ENCODE measurements at places on chromosomes 4 and X.

DNA sequence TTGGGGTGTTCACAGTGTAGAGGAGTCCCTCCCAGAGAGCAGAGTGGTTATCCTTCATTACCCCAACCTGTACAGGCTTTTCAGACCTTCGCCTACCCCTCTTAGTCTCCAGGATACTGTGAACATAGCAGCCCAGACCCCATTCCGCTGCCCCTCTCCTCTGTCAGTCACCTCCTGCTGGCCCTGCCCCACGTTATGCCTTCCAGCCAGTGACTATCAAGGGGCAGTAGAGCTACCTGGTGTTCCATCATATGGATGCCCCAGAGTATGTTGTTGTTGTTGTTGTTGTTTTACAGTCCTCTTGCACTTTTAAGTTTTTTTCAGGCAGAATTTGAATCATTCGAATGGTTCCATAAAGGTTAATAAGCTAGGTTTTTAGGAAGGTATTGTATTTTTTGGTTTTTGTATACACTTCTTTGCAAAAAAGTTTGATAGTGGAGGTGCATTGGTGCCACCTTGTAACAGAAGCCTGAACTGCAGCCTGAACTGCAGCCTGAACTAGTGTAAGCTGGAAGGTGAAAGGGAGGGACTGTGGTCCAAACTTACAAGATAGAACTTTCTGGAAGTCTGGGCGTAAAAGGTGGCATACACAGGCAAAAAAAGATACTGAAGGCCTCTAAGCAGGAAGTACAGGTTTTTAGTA lies 101.4 kb upstream of the RAB40AL start:
- peak; percentile 18 for DNase-seq

- DNase-seq: peak; percentile 5
Measured at GRCh38 chrX:31715675-31716074, 643.8 kb upstream of the FTHL17 start.

DNA sequence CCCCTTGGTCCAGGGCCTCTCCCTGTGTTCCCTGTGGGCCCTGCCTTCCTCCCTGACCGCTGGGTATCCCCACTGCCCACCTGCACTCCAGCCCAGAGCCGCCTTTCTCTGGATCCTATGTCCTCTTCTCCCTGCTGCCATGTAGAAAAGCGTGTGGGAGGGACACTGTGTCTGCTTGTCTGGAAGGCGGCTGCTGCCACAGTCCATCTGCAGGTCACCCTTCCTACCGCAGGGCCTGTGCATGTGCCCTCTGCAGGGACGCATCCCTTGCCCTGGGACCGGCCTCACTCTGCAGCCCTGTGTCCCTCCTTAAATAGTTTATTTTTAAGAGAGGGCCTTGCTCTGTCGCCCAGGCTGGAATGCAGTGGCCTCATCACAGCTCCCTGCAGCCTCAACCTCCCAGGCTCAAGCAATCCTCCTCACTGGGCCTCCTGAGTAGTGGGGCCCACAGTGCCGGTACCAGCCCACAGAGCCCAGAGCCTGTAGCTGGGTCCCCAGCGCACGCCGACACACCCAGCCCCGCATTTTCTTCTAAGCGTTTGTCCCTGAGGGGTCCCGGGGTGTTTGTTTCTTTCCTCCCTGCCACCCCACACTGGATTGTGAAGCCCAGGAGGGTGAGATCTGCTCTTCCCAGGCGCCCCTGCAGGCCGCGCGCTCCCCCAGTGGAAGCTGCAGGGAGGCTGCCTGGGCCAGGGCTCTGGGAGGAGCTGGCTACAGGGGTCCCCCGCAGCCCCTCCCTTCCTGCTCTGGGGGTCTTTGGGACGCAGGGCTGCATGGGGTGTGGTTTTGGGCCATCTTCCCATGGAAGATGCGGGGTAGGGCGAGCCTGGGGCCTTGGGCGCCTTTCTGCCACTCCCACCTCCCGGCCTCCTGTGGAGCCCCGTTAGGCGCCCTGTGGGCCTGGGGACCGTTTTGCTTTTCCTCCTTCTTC lies 12.8 kb upstream of the NAT8L start:
- no peak for DNase-seq

GRCh38 chr4:6929339-6929811 lies 19.7 kb downstream of the TBC1D14 start:
- no peak for DNase-seq

- peak; percentile 63 for DNase-seq
Measured at GRCh38 chr4:150297861-150298474, 219.7 kb downstream of the DCLK2 start.

DNA sequence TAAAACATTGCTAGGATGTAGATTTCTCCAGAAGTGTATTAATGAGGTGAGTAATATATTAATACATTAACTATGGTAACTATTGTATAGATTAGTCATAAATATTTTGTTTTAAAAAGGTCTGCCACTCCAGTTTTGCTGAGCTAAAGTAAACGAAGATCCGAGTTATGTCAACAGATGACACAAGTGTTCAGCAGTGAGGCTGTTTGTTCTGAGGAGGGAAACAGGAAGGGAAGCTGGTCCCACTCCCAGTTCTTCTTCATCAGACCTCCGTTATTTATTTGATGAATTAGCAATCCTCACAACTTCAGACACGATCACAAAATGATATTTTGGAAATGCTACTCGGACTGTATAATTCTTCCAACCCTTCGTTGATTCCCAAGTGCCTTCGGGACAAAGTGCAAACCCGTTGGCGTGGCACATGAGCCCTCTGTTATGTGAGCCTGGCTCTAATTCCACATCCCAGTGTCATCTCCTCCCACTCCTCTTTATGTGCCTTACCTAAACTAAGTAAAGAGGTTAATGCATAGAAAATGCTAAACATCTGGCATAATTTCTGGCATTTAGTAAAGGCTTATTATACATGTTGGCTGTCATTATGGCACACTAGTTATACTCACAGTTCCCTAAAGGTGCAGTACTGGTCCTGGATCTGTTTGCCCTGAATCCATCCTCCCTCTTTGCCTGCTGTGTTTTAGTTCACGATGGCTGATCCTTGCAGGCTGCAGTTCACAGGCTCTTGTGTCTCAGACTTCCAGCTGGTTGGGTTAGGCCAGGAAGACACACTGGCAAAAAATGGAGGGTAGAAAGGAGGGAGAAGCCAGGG lies 190.6 kb upstream of the LNX1 start:
- peak; percentile 85 for DNase-seq

GRCh38 chr4:6121276-6121850 lies 79.0 kb downstream of the JAKMIP1 start:
- DNase-seq: no peak

GRCh38 chr4:1938027-1938426 lies 66.8 kb downstream of the NSD2 start:
- peak; percentile 10 for DNase-seq

DNA sequence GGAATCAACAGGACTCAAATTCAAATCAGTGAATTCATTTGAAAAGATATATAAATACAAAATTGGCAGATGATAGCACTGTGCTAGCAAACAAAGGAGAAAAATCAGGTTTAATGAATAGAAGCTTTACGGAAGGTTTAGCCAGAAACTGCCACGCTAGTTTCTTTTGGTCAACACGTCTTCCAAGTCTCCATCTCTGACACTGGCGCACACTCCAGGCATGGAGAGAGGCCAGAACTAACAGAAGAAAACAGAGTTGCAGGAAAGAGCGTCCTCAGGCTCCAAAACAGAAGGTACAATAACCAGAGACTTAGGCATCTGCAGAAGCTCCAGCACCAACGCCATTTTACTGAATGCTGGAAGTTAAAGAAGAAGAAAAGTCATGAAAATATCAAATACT lies 497.3 kb upstream of the FRG1 start:
- DNase-seq: no peak

GRCh38 chr4:169207436-169208089 lies 63.2 kb downstream of the SH3RF1 start:
- DNase-seq: no peak

- DNase-seq: no peak
Measured at GRCh38 chr4:40227284-40227683, 30.5 kb downstream of the RHOH start.

- DNase-seq: no peak
Measured at GRCh38 chr4:2412534-2412884, 5.9 kb downstream of the ZFYVE28 start.
